ENCODE measurements at places on chromosomes 6 and 20. TPM values are rescaled to one million over a fixed set of nuclear protein-coding genes. Genes with fewer than 3 reads are reported as not detected.
A peak's percentile ranks its signal among the peaks of the same experiment; 100 is the strongest.

Gene MYH7B
- total RNA-seq, result 3.0 TPM

Gene PPP1R11
- 34.5 TPM for total RNA-seq

DNA sequence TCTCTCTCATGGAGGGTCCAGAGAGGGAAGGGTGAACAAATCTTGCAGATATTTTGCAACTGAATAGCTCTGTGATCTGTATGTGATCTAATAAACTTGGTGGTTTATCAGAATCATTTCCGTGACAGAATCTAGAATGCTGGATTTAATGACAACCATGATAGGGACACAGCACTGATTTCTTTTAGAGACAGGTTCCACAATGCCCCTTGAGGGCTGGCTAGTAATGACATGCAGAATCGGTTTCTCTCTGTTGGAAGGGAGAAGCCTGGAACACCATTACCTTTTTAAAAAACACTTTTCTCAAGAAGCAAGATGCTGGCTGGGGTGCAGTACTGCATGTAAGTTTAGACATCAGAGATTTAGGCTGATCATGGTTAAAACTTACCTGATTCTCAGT lies 313.4 kb downstream of the CDH26 start:
- no peak for ATAC-seq

GRCh38 chr6:167094820-167095637 lies 27.9 kb upstream of the CCR6 start:
- no peak for ATAC-seq

- peak; percentile 45 for ATAC-seq
These were observed 642 bp downstream of the EEF1A2 start for GRCh38 chr20:63497946-63498935.

- no peak for ATAC-seq
These were observed 3.7 kb downstream of the MRPL14 start for GRCh38 chr6:44123544-44123943.

All from motor neuron (in vitro differentiated cells).